Stimulated activated CD4-positive, alpha-beta T cell treated with anti-CD3 and anti-CD28 coated beads, TNF-alpha, amount 100 ng/mL, for 4 hours (primary cell): ENCODE measurements at places on chromosomes 12 and 14.
A peak's percentile ranks its signal among the peaks of the same experiment; 100 is the strongest.

DNA sequence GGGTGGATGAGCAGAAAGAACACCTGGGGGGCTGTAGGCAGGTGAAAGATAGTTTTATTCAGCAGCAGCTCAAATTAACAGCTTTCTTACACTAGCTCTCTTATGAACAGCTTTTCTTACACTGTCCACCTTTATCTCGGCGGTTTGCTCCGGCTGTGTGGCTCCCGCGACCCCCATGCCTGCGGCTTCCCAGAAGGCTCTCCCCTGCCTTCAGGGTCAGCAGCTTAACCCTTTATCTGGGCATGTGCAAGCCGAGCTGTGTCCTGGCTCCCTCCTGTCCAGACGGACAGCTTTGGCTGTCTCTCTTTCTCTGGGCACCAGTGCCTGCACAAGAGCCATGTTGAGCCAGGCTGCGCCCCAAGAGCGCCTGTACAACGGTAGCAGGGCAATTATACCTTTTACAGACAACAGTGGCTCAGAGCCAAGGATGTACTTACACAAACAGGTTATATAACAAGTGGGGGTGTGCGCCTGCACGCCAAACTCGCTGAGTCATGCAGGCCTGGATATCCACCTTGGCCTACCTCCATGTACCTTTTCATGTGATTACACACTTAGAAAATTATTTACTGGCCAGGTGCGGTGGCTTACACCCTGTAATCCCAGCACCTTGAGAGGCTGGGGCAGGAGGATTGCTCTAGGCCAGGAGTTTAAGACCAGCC, 28.5 kb upstream of the KLHL42 start:
- DNase-seq, result no peak

GRCh38 chr12:113136990-113137511, 1.5 kb upstream of the RASAL1 start:
- no peak for DNase-seq

- DNase-seq, result no peak
Measured at GRCh38 chr12:76457010-76457409, 102.6 kb downstream of the OSBPL8 start.

DNA sequence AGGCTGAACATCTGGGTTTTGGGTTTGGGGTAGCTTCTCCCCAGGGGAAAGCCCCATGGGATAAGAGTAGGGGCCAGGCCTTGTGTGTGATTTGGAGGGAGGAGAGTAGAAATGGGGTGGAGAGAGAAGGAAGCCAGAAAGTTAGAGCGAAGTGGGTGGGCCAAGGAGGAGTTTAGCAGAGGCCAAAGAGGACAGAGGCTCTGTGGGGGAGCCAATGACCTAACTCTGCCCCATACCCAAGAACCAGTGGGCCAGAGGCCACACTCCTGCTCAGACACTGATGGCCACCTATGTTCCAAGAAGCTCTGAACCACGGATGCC, 9.3 kb downstream of the ZNF385A start:
- no peak for DNase-seq

GRCh38 chr14:63910583-63911363, 58.0 kb downstream of the SYNE2 start:
- DNase-seq, result no peak

- no peak for DNase-seq
Measured at GRCh38 chr12:120674097-120674636, 12.8 kb upstream of the MLEC start.

- no peak for DNase-seq
Measured at GRCh38 chr14:58566979-58567378, 70.8 kb upstream of the DACT1 start.

DNA sequence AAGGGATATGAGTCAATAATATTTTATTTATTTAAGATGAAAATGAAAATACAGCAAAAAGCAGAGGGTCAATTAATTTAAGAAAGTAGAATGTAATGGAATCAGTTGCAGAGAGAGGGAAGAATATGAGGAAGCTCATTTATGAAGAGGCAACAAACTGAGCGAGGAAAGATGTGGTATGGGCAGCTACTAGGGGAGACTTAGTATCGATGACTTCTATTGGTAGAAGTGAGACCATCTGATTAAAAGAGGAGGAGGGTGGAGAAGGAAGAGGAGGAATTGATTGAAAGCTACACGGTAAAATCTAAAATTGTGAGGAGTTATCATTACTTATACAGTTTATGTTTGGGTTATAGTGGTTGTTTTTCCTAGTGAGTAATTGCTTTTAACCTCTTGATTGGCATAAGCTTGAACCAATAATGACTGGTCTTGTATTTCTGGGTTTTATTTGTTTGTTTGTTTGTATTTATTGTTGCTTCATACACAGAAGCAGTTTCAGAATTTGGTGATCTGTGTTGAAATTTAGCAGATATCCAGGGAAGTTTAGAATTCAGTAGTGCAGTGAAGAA, 121.0 kb downstream of the LRRIQ1 start:
- no peak for DNase-seq

DNA sequence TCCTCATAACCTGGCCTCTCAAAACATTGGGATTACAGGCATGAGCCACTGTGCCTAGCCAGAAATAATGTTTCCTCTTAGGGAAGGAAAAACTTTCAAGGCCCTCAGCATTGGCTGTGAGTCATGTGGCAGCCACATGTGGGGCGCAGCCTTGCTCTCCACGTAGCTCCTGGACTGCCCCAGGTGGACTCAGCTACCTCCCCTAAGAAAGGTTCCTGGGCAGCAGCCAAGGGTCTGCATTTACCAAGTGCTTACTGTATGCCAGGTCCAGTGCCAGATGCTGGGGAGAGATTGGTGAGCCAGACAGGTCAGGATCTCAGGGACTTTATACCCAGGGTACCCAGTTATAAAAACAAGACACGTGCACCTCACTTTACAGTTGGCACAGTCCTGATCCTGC, 3.7 kb upstream of the TRPV4 start:
- DNase-seq, result no peak

- DNase-seq, result no peak
Measured at GRCh38 chr12:29159661-29160060, 10.6 kb downstream of the FAR2 start.

DNA sequence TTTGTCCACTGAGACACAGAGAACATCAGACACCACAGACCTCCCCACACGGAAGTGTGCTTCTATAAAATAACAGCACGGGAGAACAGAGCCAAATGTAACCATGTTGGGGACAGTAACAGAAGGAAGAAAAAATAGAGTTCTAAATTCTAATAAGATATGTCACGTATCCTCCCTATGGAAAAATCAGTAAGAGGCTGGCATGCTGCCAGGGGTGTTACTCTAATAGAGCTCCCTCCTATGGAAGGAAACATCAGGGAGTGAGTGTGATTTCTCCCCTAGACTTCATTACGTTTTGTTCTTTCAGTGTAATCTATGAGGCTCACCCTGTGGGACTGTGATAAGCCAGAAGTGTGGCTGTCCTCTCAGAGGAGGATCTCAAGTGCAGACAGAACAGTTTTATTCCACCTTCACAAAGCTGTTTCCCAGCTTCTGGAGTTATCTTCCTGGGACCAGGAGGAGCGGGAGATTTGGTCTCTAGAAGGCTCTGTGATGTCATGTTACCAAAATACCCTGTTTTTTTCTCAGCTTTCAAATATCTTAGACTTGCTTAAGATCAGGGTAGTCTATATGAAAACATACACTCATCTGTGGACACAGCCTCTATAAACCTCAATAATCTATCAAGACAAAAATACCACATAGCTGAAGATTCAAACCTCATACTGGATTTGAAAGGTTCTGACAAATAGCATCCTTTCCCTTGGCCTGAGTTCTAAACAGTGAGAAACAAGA, 69.3 kb downstream of the ZFC3H1 start:
- no peak for DNase-seq

- DNase-seq, result no peak
Measured at GRCh38 chr12:107547389-107547788, 138.2 kb upstream of the PWP1 start.

- no peak for DNase-seq
Measured at GRCh38 chr12:80332827-80333226, 111.2 kb upstream of the PTPRQ start.

GRCh38 chr12:27229367-27229766, 14.7 kb upstream of the STK38L start:
- no peak for DNase-seq

GRCh38 chr14:102588821-102589220, 3.6 kb upstream of the RCOR1 start:
- no peak for DNase-seq

DNA sequence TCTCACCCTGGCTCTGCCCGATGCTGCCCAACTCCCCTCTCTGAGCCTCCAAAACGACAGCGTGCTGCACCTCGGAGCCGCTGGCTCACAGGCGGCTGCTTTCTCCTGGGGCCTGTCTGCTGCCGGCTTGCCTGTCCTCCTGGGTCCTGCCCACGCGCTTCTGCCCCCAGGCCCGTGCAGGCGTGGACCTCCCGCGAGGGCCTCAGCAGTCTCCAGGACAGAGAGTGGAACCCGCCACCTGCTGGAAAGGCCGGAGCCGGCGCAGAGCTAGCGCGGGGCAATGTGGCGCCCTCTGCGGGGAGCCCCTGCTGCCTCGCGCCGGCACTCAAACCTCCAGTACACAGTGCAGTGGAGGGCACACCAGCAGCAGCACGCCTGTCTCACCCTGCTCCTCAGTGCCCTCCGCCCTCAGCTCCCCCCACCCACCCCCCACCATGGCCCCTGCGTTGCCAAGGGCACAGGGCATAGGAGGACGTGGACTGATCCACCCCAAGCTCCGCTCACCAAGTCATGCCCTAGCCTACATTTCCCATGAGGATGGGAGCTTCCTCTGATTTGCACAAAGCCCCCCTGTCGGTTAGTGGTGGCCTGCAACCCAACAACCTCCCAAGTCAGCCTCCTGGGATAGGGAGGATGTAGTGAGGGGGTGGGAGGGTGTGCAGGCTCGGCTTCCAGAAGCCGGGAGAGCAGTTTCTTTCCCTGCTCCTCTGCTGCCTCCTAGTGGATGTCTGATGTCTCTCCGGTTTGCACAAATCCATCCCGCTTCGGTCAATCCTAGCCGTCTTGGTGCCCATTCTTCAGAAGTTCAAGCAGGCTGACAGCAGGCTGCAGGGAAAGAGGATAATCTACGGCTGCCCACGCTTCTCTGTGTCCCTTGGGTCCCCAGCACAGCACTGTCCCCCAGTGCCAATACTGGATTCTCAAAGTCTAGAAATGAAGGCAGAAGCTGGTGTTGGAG, 25.2 kb downstream of the KRT8 start:
- DNase-seq, result peak; percentile 52

DNA sequence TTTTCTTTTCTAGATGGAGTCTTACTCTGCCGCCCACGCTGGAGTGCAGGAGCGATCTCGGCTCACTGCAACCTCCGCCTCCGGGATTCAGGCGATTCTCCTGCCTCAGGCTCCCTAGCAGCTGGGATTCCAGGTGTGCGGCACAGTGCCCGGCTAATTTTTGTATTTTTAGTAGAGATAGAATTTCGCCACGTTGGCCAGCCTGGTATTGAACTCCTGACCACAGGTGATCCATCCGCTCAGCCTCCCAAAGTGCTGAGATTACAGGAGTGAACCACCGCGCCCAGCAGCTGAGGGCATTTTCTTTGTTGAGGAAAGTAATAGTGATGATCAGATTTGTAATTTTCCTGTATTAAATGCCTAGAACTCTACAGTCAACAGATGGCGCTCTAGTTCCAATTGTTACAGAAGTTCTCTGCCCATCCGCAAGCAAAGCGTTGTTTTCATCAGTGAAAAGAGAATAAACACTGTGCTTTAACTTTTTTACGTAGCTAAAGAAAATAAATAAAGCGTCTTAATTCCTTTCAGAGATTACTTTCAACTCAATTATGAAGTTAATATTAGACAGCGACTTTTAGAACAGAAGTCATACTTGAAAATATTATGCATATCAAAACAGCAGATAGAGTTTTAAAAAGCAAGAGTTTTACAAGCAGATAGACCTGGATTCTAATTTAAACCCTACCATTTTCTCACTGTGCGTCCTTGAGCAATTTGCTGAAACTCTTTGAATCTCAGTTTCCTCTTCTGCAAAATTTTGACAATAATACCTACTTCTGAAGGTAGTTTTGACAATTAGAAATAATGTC, 335.1 kb downstream of the DUSP6 start:
- no peak for DNase-seq

GRCh38 chr14:64409126-64409920, 21.2 kb downstream of the MTHFD1 start:
- DNase-seq, result no peak

DNA sequence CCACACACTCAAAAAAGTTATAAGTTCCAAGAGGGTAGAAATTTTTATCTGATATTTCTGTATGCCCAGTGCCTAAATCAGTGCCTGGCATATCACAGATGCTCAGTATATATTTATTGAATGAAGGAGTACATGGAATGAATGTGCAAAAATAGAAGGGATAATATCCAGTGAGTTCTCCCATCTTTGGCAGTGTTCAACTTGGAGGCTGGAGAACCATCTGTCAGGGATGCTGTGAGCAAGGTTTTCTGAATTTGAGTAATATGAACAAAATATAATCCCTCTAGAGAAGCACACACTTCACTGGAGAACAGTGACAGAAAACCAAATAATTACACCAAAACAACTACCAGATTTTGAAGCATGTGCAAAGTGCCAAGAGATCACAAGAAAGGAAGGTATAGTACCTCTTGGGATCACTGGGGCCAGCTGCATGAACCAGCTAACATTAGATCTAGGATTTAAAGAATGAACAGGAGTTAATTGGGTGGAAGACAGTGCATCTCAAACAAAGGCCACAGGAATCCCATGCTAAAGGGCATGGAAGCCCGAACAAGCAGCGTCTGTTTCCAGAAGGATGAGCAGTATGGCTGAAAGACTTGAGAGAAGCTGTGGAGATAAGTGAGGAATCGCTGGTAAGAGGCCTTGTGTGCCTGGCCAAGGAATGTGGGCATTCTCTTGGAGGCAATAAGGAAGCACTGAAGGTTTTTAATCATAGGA, 11.5 kb downstream of the SLC8A3 start:
- DNase-seq, result no peak

DNA sequence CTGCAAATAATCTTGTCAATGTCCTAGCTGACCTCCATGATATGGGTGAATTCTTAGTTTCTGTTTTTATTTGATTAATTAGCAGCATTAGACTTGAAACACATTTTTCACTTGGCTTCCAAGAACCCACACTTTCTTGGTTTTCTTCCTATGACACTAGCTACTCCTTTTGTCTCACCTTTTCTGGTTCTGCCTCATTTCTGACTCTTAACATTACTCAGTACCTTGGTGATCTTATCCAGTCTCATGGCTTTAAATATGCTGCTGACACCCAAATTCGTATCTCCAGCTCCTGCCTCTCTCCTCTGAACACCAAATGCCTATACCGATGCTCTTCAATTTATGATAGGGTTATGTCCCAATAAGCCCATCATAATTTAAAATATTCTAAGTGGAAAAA, 32.0 kb upstream of the SSTR1 start:
- DNase-seq, result no peak

DNA sequence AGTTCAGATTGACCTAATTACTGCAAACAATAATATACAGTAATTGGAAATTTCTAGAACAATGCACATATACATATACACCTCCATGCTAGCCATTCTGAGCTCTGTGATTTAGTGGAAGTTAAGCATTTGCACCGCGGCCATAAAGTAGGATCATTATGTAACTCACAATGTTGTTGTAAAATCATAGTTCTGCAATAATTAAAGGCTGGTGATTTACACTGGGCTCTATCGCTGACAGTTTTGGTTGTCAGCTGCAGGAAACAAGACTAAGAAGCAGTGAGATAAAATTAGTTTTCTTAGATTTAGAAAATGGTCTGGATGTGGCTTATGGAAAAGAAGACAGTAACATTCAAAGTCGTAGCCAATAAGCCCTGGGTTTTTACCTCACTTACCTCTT, 776.3 kb downstream of the TMEM121 start:
- DNase-seq, result no peak

- DNase-seq, result no peak
Measured at GRCh38 chr14:89179891-89180404, 237.1 kb downstream of the FOXN3 start.
